ENCODE measurements at places on chromosomes 1 and 21. TPM values are rescaled to one million over a fixed set of nuclear protein-coding genes. Genes with fewer than 3 reads are reported as not detected.

Gene RAB29
- total RNA-seq, result 14.0 TPM

Gene OLFML2B
- not detected for total RNA-seq

GRCh38 chr1:227777156-227777555 lies 38.3 kb upstream of the PRSS38 start:
- no peak for DNase-seq

GRCh38 chr1:147627435-147628110 lies 42.8 kb downstream of the ACP6 start:
- peak; percentile 68 for DNase-seq

Measured in CD8-positive, alpha-beta T cell (primary cell).